ENCODE measurements at places on chromosomes 11 and 22.

- no peak for DNase-seq
These were observed 1423.9 kb downstream of the BRD1 start for GRCh38 chr22:48403521-48404403.

- DNase-seq, result no peak
These were observed 10.6 kb downstream of the ART1 start for GRCh38 chr11:3655547-3655946.

DNA sequence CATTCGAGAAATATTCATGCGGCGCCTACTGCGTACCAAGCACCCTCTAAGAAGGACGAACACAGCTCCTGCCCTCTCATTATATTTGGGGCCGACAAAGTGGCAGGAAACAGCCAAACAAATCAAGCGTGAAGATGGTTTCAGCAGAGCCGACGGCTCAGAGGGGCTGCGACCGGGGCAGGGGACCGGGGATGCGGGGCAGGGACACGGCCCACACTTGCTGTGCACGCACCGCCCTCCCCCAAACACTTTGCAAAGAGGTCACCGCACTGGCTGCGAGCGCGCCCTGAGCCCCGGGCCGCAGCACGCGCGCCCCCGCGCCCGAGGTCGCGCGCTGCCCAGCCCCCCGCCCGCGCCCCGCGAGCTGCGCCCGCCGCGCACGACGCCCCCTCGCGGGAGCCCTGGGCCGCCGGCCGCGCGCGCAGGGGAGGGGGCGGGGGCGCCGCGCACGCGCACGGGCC lies 255 bp upstream of the SYNGR1 start:
- DNase-seq, result peak; percentile 29

GRCh38 chr22:49160261-49161001 lies 667.2 kb downstream of the BRD1 start:
- DNase-seq, result no peak

GRCh38 chr11:70240337-70240736 lies 30.2 kb upstream of the PPFIA1 start:
- no peak for DNase-seq

DNA sequence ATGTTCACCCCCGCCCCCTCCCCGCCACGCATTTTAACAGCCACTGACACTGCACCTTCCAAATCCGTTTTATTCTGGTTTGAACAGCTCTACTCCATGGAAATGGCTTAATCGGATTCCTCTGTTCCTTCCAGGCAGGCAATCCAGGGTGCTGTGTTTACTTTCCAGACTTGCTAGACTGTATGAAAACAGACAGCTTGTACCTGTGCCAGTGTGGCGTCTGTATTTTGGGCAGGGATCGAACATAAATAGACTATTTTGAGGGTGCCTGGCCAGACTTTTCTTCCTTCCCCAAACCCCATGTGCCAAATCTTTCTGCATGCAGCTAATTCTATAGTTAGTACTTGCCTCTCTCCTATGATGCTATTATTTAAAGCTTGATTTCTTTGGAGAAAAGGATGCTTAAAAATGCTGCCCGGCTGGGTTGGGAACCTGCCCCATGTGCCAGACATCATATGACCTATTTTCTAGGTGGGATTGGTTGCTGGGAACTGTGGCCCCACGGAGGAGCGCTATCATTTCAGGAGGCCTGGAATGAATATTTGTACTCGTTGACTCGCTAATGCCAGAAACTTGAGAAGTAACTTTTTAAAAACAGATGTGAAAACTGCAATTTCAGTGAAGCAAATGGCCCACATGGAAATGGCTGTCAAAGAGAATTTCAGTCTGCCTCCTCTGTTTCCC lies 814.8 kb downstream of the BRD1 start:
- no peak for DNase-seq

DNA sequence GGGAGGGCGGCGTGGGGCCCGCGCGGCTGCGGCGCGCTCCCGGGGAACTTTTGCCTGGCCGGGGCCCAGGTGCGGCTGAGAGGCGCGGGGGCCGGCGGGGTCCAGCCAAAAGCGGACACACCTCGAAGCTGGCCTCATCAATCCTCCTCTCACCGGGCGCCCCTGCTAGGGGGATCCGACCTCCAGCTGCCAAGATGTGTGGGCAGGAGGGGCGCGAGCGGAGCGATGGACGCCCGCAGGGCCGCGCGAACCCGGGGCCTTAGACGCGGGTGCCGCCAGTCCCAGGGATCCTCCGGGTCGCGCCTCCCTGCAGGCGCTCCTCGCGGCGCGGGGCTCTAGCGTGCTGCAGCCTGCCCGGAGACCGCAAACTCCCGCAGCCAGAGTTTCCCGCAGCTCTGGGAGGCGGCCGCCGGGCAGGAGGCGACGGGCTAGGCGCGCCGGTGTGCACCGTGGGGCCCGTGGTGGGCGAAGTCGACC lies 785 bp downstream of the IGSF9B start:
- DNase-seq, result no peak

GRCh38 chr11:128346804-128347203 lies 240.6 kb downstream of the ETS1 start:
- DNase-seq, result no peak

DNA sequence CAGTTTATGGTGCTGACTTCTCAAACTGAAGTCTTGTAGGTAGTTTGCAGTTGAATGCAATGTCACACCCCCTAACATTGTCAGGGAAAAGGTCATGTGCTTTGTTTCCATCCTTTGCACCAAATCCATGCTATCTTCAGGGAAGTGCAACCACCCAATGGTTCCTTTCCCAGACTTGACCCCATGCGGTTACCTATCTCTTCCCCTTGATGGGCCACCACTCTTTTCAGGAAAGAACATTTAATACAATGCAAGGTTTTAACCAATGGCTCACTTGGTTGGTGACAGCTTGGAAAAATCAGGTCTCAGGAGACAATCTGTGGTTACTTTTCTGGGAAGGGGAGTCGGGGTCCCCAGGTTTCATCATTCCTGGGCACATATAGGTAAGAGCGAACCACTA lies 2.1 kb downstream of the ABTB2 start:
- no peak for DNase-seq

DNA sequence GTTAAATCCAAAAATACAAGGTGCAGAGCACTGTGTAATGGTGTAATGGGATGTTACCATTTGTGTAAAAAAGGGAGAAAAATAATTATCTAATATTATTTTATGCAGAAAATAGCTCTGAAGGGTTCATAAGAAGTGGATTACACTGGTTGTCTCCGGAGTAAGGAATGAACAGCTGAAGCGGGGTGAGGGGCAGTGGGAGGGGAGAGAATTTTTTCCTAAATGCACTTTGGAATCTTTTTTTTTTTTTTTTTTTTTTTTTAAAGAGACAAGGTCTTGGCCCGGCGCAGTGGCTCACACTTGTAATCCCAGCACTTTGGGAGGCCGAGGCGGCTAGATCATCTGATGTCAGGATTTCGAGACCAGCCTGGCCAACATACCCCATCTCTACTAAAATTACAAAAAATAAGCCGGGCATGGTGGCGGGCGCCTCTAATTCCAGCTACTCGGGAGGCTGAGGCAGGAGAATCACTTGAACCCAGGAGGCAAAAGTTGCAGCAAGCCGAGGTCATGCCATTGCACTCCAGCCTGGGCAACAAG lies 6.8 kb upstream of the POLR3H start:
- DNase-seq, result no peak

DNA sequence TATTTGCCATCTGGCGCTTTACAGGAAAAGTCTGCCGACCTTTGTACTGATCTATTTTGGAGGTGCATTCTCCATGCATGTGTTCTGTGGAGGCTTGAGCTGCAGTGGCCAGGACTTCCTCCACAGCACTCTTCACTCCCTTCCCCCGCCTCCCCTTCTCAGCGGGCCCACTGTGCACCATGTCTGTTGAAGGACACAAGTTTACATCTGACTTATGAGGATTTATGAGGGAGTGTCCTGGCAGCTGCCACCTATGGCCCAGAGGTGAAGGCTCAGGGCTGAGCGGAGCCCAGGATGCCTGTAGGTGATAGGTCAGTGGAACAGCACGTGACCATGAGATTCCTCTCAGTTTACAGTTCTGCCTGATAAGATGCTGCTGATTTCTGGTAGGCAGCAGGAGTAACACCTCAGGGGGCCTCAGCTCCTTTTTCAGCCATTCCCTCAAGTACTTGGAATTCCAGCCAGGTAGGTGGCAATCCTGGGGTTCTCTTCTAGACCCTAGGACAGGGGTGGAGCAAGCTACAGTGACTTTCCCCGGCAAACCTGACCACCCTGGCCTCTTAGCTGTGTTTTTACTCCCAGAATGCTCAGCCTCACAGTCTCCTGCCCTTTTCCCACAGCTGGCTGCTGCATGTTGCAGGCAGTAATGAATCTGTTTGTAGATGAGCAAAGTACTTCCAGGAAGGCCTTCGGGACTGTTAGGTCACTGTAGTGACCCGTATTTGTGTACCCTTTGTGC lies 59.9 kb downstream of the PPFIBP2 start:
- DNase-seq, result no peak

DNA sequence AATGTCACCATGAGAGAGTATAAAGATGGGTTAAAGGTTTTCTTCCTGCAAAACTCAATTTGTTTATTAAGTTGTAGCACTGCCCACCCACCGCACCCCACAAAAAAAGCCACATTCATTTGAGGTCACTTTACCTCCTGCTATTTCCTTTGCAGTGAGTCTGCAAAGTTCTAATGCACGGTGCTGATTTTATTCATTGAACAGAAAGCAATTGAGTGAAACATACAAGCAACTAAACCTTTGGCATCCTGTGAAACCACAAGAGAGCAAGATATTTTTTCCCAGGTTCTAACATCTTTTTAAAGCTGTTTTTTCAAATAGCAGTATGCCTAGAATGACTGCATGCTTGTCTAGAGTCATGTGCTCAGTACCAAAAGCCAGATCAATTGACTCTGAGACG lies 39.0 kb downstream of the RRAS2 start:
- DNase-seq, result no peak

DNA sequence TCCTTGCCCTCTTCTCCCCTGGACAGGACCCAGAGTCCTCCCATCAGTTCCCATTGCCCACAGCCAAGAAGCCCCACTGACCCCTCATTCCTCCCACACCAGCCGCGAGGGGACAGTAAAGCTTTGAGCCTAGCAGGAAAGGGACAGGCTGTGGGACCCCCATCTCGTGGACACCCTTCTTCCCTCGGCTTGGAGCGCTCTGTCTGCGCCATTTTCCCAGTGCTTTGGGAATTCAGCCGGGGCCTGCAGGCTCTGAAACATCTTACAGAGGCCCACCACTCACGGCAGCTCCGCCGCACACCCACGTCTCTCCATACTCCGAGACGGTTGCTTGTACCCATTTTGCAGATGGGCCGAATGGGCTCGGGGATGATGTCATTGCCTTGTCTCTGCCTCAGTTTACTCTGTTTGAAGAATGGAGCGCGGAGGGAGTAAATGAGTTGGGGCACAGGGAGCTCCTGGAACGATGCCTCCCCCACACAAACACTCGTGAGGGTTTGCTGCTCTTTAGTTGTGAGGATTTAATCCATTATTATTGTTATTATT lies 447.7 kb downstream of the TBC1D22A start:
- no peak for DNase-seq

Data from COR-L47 (cell line).